ENCODE measurements at places on chromosomes 5 and 9.

DNA sequence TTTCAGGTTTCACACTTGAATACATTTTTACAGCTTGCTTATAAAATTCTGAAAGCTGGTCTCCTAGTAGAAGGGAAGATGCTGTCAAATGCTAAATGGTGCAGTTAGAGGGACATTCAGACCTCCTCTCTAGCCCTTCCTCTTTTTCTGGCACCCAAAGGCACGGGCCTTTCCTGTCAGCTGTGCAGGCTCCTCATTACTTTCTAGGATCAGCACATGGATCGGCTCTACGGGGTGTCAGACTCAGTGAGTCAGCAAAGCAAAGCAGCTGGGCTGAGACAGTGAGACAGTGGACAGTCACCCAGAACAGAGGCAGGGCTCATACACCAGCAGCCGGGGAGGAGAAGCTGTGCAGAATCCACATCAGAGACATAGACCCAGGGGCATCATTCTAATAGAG lies 80.0 kb upstream of the TNC start:
- no peak overlapping the region for H3K27ac ChIP-seq
- H3K4me1 ChIP-seq = no peaks in the 10 kb centered on the region
- H3K4me3 ChIP-seq = no peak overlapping the region
- no peaks in the 10 kb centered on the region for H3K27me3 ChIP-seq

GRCh38 chr5:37900692-37901091 lies 60.9 kb upstream of the GDNF start:
- H3K36me3 ChIP-seq = no peaks in the 10 kb centered on the region
- H3K4me1 ChIP-seq = no peaks in the 10 kb centered on the region
- no peak overlapping the region for H3K27ac ChIP-seq

DNA sequence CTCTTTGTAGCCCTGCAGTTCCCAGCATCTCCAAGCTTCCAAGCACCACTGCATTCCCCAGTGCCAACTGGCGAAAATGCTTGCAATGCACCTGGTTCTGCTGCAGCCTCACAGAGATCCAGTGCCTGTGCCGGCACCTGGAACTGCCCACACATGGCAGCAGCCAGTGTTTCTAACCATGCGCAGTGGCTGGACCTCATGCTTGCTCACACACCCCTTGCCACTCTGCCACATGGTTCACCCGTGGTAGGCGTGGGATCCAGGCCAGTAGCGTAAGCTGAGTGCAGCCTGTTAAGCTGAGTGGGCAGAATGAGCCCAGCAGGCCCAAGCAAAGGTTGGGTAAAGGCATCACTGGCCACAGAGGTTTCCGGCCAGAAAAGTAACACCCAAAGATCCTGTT lies 214.1 kb upstream of the VLDLR start:
- DNase-seq = no peak
- H3K27me3 ChIP-seq = no peaks in the 10 kb centered on the region
- H3K4me3 ChIP-seq = no peak overlapping the region

DNA sequence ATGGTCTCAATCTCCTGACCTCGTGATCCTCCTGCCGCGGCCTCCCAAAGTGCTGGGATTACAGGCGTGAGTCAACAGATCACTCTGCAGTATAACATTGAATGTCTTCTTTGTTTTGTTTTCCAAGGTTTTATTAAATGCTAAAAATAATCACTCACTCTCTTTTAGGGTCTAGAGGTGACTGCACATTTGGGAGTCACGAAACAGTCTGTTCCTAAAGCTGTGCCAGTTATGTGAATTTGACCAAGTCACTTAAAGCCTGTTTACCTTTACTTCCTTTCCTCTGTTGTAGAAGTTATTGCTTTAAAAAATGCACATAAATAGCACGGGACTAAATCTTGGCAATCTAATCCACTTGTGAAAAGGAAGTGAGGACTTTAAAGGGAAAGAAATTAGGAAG lies 304.9 kb upstream of the PTGER4 start:
- H3K4me1 ChIP-seq = no peaks in the 10 kb centered on the region
- H3K27ac ChIP-seq = no peak overlapping the region
- H3K36me3 ChIP-seq = no peaks in the 10 kb centered on the region
- no peaks in the 10 kb centered on the region for H3K27me3 ChIP-seq

DNA sequence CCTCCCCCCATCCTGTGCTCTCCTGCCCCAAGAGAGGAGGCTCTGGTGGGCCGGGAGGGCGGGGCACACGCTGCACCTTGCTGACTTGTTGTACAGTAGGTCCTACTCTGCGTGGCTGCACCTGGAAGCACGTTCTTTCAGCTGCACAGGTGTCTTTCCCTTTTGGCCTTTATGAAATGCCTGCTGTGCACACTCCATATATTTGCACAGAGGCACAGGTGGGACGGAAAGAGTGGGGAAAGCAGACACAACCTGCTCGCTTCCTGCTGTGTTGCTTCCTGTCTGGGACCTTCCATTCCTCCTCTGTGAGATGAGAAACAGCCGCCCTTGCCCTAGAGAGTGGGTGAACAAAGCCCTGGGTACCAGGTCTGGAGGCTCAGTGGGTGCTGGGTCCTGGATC lies 4.8 kb downstream of the USP20 start:
- no peak overlapping the region for H3K27ac ChIP-seq
- DNase-seq = no peak
- no peaks in the 10 kb centered on the region for H3K27me3 ChIP-seq
- no peak overlapping the region for H3K4me3 ChIP-seq
- peaks cover 35% of the 10 kb centered on the region for H3K4me1 ChIP-seq

GRCh38 chr9:127423476-127423933 lies 677 bp upstream of the ZNF79 start:
- DNase-seq = no peak
- peak overlapping the region; percentile 79 for H3K27ac ChIP-seq
- H3K36me3 ChIP-seq = peaks cover 7% of the 10 kb centered on the region
- peaks cover 7% of the 10 kb centered on the region for H3K4me1 ChIP-seq
- H3K4me3 ChIP-seq = peak overlapping the region; percentile 86

GRCh38 chr5:132363431-132364112 lies 5.9 kb upstream of the SLC22A5 start:
- H3K36me3 ChIP-seq = no peaks in the 10 kb centered on the region
- no peak overlapping the region for H3K4me3 ChIP-seq
- no peaks in the 10 kb centered on the region for H3K27me3 ChIP-seq
- H3K4me1 ChIP-seq = peaks cover 3% of the 10 kb centered on the region
- DNase-seq = no peak

GRCh38 chr5:154274828-154275185 lies 84.3 kb downstream of the GALNT10 start:
- no peak overlapping the region for H3K4me3 ChIP-seq
- H3K4me1 ChIP-seq = no peaks in the 10 kb centered on the region
- H3K36me3 ChIP-seq = no peaks in the 10 kb centered on the region
- H3K27me3 ChIP-seq = no peaks in the 10 kb centered on the region

GRCh38 chr9:134173127-134174072 lies 9.0 kb upstream of the RNU6ATAC start:
- no peak overlapping the region for H3K27ac ChIP-seq
- peaks cover 7% of the 10 kb centered on the region for H3K27me3 ChIP-seq
- no peak for DNase-seq
- H3K4me3 ChIP-seq = no peak overlapping the region
- H3K4me1 ChIP-seq = peaks cover 2% of the 10 kb centered on the region

DNA sequence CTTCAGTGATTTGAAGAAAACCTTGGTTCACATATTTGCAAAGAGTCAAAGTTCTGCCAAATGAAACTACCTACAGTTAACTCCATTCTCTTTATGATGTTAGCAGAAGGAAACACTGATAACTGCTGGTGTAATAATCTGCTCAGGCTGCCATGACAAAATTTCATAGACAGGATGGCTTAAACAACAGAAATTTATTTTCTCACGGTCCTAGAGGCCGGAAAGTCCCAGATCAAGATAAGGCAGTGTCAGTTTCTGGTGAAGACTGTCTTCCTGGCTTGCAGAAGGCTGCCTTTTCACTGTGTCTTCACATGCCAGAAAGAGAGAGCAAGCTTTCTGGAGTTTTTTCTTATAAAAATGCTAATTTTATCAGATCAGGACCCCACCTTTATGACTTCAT lies 102.4 kb upstream of the PARP8 start:
- H3K36me3 ChIP-seq = no peaks in the 10 kb centered on the region
- DNase-seq = no peak
- no peak overlapping the region for H3K27ac ChIP-seq
- no peaks in the 10 kb centered on the region for H3K27me3 ChIP-seq

DNA sequence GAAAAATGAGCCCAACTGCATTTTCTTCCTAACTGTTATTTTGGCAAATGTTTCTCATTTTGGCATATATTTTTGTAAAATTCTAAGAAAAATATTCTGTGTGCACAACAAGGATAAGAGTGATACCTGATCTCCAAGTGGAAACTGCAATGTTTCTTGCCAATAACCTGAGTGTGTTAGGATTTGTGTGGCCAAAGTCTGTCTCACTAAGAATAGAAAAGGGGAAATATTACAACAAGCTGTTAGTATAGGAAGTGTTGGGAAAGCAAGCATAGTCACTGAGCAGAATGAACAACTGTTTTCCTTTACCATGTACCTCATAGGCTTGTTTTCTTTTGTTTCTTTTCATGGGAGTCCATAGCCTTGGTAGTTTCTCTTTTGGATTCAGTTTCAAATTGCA lies 624.2 kb downstream of the MTRR start:
- H3K4me1 ChIP-seq = no peaks in the 10 kb centered on the region
- H3K4me3 ChIP-seq = no peak overlapping the region
- no peak overlapping the region for H3K27ac ChIP-seq
- no peak for DNase-seq
- H3K36me3 ChIP-seq = no peaks in the 10 kb centered on the region

GRCh38 chr9:129938291-129938979 lies 103.2 kb downstream of the USP20 start:
- H3K27me3 ChIP-seq = no peaks in the 10 kb centered on the region
- peak overlapping the region; percentile 70 for H3K27ac ChIP-seq
- H3K36me3 ChIP-seq = peaks cover 5% of the 10 kb centered on the region
- peaks cover 46% of the 10 kb centered on the region for H3K4me1 ChIP-seq
- no peak for DNase-seq

DNA sequence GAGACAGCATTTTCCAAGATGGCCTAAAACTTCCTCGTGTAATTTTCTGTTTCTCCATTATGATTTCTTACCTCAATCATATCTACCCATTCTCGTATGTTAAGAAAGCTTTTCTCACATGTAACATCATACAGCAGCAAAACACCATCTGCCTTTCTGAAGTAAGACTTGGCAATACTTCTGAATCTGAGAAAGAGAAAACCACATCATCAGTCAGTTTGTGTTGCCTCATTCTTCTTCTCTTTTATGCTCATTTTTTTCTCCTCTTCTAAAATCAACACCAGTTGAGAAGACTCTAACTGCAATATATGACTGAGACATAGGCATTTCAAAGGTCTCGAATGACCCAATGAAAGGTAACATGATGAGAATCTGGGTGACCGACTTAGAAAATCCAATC lies 66.0 kb downstream of the RASEF start:
- H3K36me3 ChIP-seq = no peaks in the 10 kb centered on the region
- no peak overlapping the region for H3K4me3 ChIP-seq
- no peaks in the 10 kb centered on the region for H3K4me1 ChIP-seq
- H3K27ac ChIP-seq = no peak overlapping the region
- DNase-seq = no peak
- H3K27me3 ChIP-seq = no peaks in the 10 kb centered on the region

DNA sequence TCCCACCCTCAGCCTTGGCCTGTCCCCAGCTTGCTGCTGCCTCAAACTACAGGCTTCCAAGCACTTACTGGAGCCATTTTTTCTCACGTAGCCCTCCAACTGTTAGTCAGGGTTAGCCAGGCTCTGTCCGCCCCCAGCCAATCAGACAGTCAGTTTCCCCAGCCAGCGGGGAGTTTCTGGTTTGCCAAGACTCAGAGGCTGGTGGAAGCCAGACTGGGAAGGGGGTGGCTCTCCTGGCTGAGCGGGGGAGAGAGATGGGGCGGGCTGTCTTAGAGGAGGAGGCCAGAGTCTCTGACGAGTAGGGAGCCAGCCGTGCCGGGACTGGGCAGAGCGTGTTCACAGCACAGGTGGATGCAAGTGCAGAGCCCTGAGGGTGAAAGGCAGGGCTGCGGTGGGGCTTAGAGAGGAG lies 15.3 kb downstream of the PROP1 start:
- H3K4me3 ChIP-seq = no peak overlapping the region
- no peak for DNase-seq
- H3K27me3 ChIP-seq = peaks cover 4% of the 10 kb centered on the region

DNA sequence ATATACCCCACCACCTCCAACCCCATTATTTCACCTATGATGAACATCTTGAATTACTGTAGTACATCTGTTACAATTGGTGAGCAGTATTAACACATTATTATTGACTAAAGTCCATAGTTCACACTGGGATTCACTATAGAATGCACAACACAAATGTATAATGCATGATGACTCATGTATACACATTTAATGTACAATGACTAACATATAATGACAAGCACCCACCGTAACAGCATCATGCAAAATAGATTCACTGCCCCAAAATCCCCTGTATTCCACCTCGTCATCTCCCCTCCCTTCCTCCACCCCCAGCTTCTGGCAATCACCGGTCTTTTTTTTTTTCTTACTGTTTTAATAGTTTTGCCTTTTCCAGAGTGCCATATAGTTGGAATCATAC lies 47.1 kb upstream of the NEK6 start:
- H3K27me3 ChIP-seq = no peaks in the 10 kb centered on the region
- H3K4me1 ChIP-seq = no peaks in the 10 kb centered on the region
- no peak for DNase-seq

GRCh38 chr9:86672301-86672700 lies 275.0 kb downstream of the GAS1 start:
- no peaks in the 10 kb centered on the region for H3K27me3 ChIP-seq
- H3K4me3 ChIP-seq = no peak overlapping the region
- H3K27ac ChIP-seq = no peak overlapping the region
- H3K36me3 ChIP-seq = no peaks in the 10 kb centered on the region
- no peak for DNase-seq

- no peaks in the 10 kb centered on the region for H3K4me1 ChIP-seq
- no peaks in the 10 kb centered on the region for H3K36me3 ChIP-seq
- no peak overlapping the region for H3K27ac ChIP-seq
- H3K27me3 ChIP-seq = no peaks in the 10 kb centered on the region
- no peak overlapping the region for H3K4me3 ChIP-seq
Observed at GRCh38 chr5:90477621-90478215, 3.1 kb downstream of the POLR3G start.

DNA sequence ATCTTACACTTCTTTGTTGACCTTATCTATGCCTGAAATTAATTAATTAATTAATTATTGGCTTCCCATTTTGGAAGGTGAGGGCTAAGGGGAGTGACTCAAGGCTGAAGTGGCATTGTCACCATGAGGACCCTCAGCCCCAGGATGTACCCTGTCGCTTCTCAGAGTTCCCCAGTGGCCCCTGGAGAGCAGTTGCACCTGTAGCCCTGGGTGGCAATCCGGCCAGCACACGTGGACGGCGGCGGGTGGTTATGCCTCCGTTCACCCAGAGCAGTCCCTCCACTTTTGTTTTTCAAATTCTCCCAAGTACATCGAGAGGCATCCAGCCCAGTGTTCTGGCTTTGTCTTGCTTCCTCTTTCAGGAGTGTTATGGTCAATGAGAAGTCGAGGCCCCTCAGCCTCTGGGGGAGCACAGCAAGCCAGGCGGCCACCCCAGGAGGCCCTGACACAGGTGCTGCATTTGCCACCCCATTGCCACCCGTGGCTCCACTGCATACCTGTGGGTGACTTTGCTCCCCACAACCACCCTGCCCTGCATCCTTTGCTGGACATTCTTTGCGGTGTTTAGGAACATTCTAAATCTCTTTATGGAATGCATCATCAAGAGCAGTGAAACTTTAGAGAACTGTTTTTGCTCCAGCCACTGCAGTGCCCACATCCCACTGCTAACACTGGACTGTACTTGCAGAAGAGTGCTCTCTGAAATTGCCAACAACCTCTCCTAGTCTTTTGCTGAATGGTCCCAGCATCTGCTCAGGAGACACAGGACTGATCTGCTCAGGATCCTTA lies 11.5 kb upstream of the IRX2 start:
- no peaks in the 10 kb centered on the region for H3K36me3 ChIP-seq
- H3K27me3 ChIP-seq = no peaks in the 10 kb centered on the region
- H3K4me1 ChIP-seq = no peaks in the 10 kb centered on the region

Measured in ascending aorta (tissue), 2 donors.